ENCODE measurements at places on chromosomes 6 and 20.

GRCh38 chr6:165484178-165484889 lies 174.9 kb upstream of the C6orf118 start:
- DNase-seq, result no peak

DNA sequence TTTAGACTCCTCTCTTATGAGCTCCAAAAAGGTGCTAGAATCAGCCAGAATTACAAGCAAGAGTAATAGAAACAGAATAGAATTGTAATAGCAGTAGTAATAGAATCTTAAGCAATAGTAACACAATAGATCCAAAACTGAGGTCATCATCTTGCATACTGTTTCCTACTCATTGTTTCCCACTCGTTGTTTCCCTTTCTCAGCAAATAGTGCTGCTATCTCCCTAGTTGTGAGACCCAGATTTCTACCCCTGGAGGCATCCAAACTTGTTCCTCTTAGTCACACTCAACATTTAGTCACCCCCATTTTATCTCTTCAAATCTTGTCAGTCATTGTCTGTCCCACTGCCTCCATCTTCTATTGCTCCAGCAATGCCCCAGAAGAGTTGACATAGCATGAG lies 356.9 kb upstream of the MARCKS start:
- DNase-seq, result no peak

DNA sequence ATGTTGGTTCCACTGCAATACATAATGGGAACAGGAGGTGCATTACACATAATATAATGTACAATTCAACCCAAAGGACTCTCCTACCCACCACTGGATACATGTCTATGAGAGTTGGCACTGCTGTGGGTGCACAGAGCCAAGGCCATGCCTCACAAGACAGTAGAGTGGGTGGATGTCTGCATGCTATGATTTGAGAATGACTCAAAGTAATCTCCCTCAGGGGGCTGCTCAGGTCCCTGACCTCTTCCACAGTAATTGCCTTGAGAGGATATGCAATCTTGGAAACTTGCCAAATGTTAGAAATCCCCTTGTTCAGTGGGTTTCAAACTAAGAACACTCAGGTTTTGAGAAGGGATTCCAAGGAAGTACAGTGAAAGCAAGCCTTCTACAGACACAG lies 79.0 kb downstream of the ANKEF1 start:
- no peak for DNase-seq

GRCh38 chr6:113057567-113058053 lies 710.5 kb downstream of the RFPL4B start:
- DNase-seq, result no peak

DNA sequence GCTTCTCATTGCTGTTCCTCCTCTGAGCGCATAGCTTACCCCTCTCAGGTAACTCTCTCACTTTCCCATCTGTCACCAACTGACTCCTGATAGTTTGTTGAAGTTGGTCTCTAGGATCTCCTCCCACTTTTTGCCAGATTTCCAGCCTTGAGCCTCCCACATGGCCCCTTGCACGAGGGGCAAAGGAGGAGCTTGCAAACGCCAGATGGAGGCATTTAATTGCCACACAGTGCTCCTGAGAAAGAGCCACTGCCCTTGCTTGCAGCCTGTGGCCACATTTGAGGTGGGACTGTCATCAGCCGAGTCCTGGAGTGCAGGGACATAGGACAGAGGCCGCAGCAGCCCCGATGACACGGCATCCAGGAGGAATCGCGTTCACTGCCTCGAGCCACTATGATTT lies 348.7 kb downstream of the SMOC2 start:
- DNase-seq, result no peak

Measured in CD4-positive, alpha-beta T cell treated with Interleukin-15 for 1 hour (primary cell).